Activated T-helper 2 cell treated with anti-CD3 and anti-CD28 coated beads, Interferon-gamma antibody, Interleukin-2, Interleukin-4, amounts not matched to agents 10 μg/mL and 5 μg/mL and 100 μg/mL, durations not matched to agents 14 hours and 24 hours and 36 hours (primary cell): ENCODE measurements at places on chromosomes 2 and 18. TPM values are rescaled to one million over a fixed set of nuclear protein-coding genes. Genes with fewer than 3 reads are reported as not detected.

- DNase-seq = no peak
These were observed 86.4 kb downstream of the GFPT1 start for GRCh38 chr2:69300650-69301049.

DNA sequence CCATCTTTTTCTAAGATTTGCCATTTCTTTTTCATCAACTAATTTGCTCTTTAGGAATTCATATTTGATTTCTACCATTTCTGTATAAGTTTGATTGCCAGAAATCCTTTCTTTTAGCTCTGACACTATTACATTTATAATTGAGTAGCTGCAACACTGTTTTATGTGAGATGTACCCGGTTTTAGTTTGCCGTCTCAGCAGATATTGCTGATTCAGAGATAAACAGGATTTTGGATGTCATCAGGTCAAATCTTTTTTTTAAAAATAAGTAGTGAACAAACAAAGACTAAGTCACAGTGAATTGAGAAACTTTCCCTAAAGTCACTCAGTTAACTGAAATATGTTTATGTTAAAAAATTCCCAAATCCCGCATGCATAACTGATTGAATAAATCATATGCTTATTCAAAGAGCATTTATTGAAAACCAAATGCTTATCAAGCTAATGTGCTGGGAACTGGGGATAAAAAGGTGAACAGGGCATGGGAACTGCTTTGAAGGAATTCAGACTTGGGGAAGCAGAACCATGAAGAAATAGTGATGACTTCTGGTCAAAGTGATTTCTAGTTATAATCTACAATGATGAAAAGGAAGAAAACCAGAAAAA, 19.5 kb upstream of the CCDC102B start:
- DNase-seq = no peak

GRCh38 chr2:18237298-18237697, 323.2 kb downstream of the RDH14 start:
- DNase-seq = no peak

GRCh38 chr2:13006426-13006825, 289.7 kb downstream of the TRIB2 start:
- DNase-seq = no peak

GRCh38 chr18:60246606-60247005, 126.0 kb downstream of the MC4R start:
- no peak for DNase-seq

- DNase-seq = no peak
These were observed 130.9 kb upstream of the ITGA6 start for GRCh38 chr2:172296267-172297046.

SERPINB3 gene
- total RNA-seq = not detected in 2 replicates
